T follicular helper cell (primary cell): ENCODE measurements at places on chromosomes 1 and 21.

GRCh38 chr1:95916616-95917015 lies 682.6 kb downstream of the RWDD3 start:
- DNase-seq: no peak

GRCh38 chr1:109864930-109865612 lies 45.6 kb upstream of the CSF1 start:
- DNase-seq: no peak

DNA sequence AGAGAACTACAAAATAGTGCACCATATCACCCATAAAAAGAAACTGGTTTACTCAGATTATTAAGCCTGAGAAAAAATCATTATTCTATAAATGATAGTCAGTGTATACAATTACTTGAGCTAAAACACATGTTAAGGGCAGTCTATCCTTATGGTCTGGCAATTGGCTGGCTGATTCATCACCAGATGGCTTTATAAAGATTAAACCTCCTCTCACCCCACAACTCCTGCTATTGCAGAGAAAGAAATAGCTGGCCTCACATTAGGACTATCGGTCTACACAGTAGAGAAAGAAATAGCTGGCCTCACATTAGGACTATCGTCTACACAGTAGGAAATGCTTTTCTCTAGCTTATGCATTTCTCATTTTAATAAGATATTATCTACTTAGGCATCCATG lies 21.2 kb downstream of the CEP170 start:
- no peak for DNase-seq

DNA sequence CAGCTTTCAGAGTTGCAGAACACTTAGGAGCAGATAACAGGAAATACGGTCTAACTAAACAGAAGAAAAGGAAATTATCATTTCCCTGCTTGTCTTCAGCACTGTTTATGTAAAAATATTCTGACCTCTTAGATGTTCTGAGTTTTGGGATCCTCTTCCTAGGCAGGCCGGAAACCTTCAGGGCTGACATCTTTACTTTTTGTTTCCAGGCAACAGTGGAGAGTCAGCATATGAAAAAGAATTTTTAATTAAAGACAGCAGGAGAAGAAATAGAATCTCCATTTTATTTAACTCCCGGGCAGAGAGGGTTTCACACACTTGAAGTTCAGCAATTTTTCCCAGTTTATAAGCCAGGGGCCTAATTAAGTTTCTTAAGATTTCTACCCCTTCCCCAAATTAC lies 5.1 kb upstream of the RIPPLY3 start:
- no peak for DNase-seq

DNA sequence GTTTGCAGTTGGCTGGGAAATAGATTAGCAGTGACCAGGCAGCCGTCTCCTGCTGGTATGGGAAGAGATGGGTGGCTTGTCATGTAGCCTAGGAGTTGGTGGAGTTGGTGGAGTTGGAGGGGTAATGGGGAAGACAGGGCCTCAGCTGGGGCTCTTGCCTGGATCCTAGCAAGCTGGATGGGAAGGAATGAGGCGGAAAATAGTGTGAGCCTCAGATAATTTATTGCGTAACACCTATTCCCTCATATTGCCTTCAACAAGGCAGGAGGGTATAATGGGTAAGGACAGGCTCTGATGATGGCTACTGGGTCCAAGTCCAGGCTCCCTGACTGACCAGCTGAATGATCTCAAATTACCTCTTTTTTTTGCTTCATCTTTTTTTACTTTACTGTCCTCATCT lies 12.6 kb downstream of the MAP7D1 start:
- DNase-seq: no peak

GRCh38 chr1:82903626-82904025 lies 1095.3 kb downstream of the TTLL7 start:
- no peak for DNase-seq

- no peak for DNase-seq
Measured at GRCh38 chr1:178096421-178096820, 2.5 kb downstream of the RASAL2 start.

- DNase-seq: no peak
Measured at GRCh38 chr1:11722538-11722937, 13.4 kb upstream of the AGTRAP start.

DNA sequence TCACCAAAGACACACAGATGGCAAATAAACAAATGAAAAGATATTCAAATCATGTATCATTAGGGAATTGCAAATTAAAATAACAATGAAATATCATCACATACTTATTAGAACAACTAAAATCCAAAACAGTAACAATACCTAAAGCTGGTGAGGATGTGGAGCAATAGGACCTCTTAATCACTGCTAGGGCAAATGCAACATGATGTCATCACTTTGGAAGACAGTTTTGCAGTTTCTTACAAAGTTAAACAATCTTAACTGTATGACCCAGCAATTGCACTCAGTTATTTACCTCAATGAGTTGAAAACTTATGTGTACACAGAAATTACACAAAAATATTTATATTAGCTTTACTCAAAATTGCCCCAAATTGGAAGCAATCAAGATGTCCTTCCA lies 47.3 kb downstream of the SELENOF start:
- DNase-seq: no peak

GRCh38 chr1:51070640-51071039 lies 31.4 kb upstream of the C1orf185 start:
- no peak for DNase-seq

DNA sequence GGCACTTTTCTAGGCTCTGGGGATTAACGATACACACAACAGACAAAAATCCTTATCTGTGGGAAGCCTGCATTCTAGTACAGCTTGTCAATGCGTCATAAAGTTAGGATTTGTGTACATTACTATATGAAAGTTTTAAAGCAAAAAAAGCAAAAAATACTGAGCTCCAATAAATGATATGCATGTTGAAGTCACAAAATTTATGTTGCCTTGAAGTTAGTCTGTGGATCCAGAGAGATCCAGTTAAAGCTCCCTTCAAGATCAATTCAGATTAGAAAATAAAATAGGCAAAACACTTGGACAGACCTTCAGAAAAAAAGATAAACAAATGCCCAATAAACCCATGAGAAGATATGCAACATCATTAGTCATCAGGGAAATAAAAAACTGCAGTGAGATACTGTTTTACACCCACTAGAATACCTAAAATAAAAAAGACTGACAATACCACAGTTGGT lies 33.1 kb upstream of the KCNQ4 start:
- DNase-seq: no peak

GRCh38 chr1:168963601-168964000 lies 142.9 kb upstream of the ATP1B1 start:
- DNase-seq: no peak

DNA sequence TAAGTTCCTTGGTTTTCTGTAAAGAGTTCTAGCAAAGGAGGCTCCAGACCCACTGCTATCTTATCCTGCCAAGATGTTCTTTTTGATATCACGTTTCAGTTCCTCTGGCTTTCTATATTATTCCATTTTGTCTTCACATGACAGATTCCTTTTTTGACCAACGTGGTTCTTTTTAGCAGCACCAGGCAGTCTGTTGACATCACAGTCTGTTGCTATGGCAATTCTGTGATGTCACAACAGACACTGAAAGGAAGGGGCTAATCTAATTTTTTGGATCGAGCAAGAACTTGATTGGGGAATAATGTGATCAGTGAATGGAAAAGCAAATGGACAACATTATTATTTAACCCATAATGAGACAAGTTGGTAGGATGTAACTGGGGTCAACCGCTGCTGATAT lies 64.5 kb upstream of the GOLT1A start:
- no peak for DNase-seq
